ENCODE measurements at places on chromosomes 6 and 20.

- no peak for DNase-seq
Measured at GRCh38 chr6:169808608-169808967, 57.2 kb downstream of the ERMARD start.

- DNase-seq: no peak
Measured at GRCh38 chr20:61299618-61300017, 47.6 kb downstream of the CDH4 start.

- DNase-seq: no peak
Measured at GRCh38 chr20:2330090-2330695, 34.4 kb downstream of the TGM3 start.

GRCh38 chr20:25222461-25223178 lies 25.3 kb upstream of the PYGB start:
- DNase-seq: no peak

- no peak for DNase-seq
Measured at GRCh38 chr6:111159633-111160032, 72.3 kb downstream of the SLC16A10 start.

- DNase-seq: no peak
Measured at GRCh38 chr20:59355242-59355641, 54.8 kb downstream of the EDN3 start.

- no peak for DNase-seq
Measured at GRCh38 chr6:3356824-3357420, 98.2 kb downstream of the PSMG4 start.

DNA sequence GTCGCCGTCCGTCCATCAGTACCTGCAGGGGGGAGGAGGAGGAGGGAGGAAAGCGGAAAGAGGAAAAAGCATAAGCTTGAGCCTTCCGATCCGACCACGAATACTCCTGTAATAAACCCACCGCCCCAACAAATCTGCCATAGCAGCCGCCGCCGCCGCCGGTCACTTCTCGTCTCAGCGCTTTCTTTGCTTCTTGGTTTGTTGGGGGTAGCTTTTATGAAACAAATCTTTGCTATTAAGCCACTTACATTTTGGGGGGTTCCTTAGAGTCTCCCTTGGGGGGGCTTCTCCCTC lies 277 bp downstream of the ADGRB3 start:
- no peak for DNase-seq

DNA sequence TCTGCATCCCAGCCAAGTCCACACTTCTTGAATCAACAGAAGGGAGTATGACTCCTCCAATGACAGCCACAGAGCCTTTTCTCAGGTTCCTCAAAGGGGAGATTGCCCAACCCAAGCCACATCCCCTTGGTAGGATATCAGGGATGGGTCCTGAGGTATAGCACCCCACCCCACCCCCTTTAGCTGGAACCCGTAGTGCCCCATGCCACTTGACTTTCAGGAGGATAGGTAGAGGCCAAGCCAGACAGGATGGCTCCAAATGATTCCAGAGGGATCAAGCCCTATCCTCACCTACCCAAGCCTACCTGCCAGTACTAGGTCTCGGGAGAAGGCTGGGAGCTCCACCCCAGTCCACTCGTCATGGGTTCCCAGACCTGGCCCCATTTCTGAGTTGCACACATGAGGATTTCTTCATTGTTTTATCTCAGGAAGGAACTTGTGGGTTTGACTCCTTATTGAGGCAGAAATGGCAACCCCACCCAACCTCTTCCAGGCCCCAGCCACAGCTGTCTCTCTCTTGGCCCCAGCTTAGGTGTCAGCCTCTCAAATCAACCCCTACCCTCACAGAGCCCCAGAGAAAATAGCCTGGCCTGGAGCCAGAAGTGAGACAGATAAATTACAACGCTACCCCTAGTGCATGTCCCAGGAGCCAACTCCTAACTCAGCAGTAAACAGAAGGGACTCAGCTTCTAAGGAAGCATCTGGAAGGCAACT lies 3.6 kb downstream of the CCND3 start:
- DNase-seq: no peak

GRCh38 chr6:39956936-39957335 lies 22.7 kb upstream of the MOCS1 start:
- no peak for DNase-seq

DNA sequence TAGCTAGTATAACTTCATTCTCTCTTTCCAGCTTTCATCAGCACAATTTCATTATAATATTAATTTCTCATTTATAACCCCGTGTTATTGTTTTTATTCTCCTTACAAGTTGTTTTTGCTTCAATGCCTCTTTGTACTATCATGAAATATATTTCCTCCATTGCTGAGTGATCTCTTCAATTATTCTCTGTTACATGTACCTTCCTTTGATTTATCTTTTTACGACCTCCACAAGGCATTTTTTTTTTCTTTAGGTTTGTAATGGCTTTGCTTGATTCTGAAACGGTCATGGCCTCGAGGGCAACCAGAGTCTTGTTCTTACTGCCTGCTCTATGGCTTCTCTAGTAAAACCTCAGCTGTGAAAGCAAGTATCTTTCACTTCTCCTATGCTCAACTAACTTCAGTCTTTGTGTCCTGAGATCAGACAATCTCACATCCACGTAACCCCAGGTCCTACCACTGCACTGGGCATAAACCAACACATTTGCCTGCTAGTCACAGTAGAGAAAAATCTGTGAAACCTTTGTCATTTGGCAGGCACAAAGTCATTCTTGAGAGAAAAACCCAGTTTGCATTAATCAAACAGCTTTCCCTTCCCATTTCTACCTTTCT lies 119.9 kb downstream of the UST start:
- no peak for DNase-seq

GRCh38 chr6:13302751-13303667 lies 25.3 kb downstream of the TBC1D7 start:
- DNase-seq: peak; percentile 50

GRCh38 chr6:145480024-145480423 lies 255.3 kb downstream of the EPM2A start:
- no peak for DNase-seq

DNA sequence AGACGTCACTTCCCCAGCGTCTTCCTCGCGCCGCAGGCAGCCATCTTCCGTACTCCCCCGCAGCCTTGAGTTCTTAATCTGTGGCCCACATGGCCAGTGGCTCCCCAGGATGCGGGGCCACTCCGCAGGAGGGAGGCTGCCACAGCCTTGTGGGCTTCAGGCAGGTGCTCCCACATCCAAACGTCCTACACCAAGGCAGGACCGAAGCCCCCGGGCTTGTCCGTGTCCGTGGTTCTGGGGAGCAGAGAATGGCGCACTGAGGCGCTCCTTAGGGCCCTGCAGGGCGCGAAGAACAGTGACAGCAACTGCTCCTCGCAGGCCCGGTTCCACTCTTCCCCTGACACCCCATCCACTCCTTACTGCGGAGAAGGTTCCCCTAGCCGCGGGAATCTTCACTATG lies 755.8 kb downstream of the PRIM2 start:
- DNase-seq: no peak

GRCh38 chr20:44071057-44071456 lies 115.9 kb downstream of the JPH2 start:
- DNase-seq: no peak

- no peak for DNase-seq
Measured at GRCh38 chr20:39458452-39458851, 496.3 kb downstream of the DHX35 start.

DNA sequence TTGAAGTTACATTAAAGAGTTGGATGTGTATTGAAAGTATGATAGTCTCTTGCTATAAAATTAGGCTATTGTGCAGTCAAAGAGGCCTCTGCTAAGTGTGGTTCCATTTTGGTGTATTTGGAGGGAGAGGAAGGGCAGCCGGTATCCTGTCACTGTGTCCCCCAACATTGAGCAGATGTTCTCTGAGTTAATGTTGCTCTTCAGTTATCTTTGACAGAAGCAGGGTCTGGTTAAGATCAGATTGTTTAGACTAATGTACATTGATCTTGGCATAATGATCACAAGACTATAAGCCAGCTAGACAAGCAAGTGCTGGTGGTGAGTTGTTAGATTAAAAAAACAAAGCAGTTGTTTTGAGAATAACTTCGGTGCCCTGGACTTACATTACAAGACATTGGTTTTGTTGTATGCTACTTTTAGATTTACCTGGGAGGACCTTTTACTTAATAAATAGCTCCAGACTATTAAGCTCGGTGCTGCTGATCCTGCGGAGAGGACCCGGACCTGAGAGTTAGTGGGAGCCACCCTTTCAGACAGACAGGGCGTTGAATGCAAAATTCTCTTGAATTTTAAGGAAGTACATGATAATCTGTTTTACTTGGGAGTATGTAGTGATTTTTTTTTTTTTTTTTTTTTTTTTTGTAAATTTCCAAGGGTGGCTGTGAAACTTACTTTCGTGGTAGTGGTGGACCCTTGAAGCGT lies 97.8 kb downstream of the JARID2 start:
- no peak for DNase-seq

- no peak for DNase-seq
Measured at GRCh38 chr20:19026901-19027644, 185.4 kb upstream of the SLC24A3 start.

DNA sequence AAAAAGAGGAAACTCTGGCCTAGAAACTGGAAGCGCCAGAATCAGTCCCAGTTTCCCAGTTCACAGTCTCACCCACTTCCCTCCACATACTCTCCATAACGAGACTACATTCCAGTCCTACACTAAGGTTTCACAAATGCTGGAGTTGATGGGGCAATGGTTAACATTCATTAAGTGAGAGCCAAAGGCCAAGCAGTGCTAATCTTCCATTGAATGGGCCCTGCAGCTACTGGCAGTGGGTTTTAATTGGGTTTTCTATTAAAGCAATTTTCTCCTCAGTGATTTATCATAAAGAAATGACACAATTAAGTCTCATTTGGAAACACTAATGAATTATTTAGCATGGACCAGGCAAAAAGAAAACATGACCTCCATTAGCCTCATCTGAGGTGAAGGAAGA lies 20.8 kb upstream of the NRSN1 start:
- DNase-seq: no peak

GRCh38 chr6:63600136-63600535 lies 27.9 kb downstream of the LOC128125822 start:
- no peak for DNase-seq

GRCh38 chr6:81772741-81773140 lies 20.3 kb upstream of the TENT5A start:
- no peak for DNase-seq

GRCh38 chr6:112407101-112407590 lies 60.0 kb downstream of the RFPL4B start:
- DNase-seq: no peak

GRCh38 chr6:51045548-51045947 lies 226.9 kb downstream of the TFAP2B start:
- no peak for DNase-seq

DNA sequence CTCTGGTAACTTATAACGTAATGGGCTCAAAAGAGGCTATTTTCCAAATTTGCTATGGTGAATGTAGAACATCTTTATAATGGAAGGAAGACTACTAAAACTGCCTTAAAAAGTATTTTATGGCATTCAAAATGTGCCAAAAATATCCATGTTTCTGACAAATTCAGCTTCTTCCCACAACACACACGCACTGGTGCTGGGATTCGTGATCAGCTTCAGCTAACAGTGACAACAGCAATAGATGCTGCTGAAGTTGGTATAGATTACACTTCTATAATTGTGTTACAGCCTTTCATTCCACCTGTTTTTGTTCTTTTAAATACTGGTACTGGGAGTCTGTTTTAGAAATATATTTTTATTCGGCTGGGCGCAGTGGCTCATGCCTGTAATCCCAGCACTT lies 19.0 kb downstream of the NUDT3 start:
- DNase-seq: no peak

GRCh38 chr20:44384423-44385027 lies 29.0 kb downstream of the HNF4A start:
- DNase-seq: peak; percentile 91

GRCh38 chr6:99802396-99803031 lies 191.5 kb downstream of the MCHR2 start:
- DNase-seq: no peak

- no peak for DNase-seq
Measured at GRCh38 chr20:48583801-48584200, 244.0 kb downstream of the PREX1 start.

DNA sequence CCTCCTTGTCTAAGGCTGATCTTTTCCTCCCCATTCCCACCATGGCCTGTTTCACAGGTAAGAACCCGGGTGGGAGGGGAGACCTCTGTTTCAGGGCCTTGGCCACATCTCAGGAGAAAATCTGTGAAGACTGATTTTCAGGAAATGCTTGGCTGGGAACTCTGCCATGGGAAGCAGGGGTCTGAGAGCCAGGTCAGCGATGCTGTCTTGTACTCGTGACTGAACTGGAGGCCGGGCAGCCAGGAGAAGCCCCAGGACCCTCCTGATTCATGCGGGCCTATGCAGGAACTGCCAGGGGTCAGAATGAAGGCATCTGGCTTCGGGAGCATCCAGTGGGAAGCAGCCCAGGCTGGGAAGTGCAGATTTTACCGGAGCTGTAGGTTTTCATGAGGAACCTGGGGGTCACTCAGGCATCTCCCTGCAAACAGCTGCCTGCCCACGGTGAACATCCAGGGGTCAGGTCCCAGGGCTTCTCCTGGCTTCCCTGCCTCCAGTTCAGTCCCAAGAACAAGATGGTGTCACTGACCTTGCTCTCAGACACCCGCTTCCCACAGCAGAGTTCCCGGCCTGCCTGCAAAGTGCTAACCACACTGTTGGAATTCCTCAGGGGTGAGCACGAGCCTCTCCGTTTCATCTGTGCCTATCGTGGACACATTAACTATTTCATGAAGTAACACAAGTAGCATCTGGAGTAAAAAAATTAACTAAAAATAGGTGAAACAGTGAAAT lies 90.2 kb upstream of the SULF2 start:
- no peak for DNase-seq

DNA sequence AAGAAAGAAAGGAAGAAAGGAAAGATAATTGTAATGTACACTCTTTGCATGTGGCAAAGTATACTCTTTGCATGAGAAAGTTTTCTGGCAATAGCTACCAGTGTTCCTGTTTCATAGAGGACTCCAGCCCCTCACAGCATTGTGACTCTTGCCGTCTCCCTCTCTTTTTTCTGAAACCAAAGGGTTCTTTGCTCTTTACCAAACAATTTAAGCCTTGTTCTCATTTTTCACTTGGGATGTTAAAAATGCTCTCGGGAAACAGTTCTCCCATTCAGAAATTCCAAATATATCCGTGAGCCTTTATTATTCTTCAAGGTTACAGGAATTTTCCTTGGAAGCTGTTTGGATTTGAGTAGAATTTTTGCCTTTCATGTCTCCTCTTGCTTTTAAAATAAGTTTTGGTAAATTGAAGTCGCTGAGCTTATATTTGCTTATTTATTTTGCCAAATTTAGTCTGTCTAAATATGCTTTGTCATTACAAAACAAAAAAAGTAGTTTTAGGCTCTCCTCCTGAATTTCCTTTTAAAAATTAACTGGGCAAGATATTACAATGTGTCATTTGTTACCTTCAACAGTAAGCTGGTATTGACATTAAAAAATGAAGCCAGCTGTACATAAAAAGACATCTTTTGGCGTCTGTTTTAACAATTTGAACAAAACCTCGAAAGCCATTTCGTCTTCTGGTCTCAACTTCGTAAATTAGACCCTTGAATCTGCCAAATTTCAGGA lies 103.8 kb upstream of the ARMC2 start:
- no peak for DNase-seq

- DNase-seq: no peak
Measured at GRCh38 chr20:58566981-58567380, 51.8 kb upstream of the APCDD1L start.

GRCh38 chr6:30399390-30400058 lies 54.6 kb downstream of the RPP21 start:
- DNase-seq: no peak
